NCI-H510A (cell line): ENCODE measurements at places on chromosomes 2 and 18.

DNA sequence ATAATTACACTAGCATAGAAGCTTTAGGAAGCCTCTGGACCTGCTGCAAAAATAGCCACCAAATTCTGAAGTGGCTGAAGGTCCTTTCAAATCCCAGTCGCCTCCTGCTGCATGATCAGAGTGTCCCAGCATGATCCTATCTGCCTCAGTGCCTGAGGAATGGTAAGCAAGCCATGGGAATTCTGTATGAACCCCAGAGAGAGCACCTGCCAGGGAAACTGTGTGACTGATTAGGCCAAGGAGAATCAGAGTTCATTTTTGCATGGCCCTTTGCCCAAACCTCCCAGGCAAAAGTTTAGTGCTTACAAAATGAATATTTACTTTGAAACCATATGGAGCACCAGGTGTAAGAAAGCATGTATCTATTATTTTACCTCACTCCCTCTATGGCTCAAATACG lies 221.4 kb downstream of the ARL4C start:
- DNase-seq = no peak

GRCh38 chr2:219621935-219622334 lies 5.5 kb upstream of the SLC4A3 start:
- DNase-seq = no peak

DNA sequence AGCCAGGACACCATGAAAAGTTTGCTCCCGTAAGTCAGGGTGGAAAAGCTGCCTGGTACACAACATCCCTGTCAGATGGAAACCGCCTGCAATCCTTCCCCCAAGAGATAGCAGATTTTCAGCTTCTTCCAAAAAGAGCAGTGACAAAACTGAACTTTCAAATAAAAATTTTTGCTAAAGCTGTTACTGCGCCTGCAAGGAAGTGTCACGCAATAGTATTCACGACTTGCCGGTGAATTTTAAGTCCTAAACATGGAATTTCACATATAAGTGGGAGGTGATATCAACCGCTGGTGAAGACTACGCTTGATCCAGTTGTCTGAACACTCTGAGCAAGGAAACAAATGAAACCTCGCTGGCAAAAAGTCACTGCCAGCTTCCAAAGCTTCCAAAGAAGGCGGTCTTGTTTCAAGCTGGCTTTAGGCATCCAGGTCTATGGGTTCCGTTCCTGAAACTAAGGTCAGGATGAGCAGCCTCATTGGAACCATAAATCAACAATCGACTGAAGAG lies 2.8 kb downstream of the COL6A3 start:
- no peak for DNase-seq

GRCh38 chr2:61543062-61543461 lies 4.9 kb upstream of the XPO1 start:
- no peak for DNase-seq

DNA sequence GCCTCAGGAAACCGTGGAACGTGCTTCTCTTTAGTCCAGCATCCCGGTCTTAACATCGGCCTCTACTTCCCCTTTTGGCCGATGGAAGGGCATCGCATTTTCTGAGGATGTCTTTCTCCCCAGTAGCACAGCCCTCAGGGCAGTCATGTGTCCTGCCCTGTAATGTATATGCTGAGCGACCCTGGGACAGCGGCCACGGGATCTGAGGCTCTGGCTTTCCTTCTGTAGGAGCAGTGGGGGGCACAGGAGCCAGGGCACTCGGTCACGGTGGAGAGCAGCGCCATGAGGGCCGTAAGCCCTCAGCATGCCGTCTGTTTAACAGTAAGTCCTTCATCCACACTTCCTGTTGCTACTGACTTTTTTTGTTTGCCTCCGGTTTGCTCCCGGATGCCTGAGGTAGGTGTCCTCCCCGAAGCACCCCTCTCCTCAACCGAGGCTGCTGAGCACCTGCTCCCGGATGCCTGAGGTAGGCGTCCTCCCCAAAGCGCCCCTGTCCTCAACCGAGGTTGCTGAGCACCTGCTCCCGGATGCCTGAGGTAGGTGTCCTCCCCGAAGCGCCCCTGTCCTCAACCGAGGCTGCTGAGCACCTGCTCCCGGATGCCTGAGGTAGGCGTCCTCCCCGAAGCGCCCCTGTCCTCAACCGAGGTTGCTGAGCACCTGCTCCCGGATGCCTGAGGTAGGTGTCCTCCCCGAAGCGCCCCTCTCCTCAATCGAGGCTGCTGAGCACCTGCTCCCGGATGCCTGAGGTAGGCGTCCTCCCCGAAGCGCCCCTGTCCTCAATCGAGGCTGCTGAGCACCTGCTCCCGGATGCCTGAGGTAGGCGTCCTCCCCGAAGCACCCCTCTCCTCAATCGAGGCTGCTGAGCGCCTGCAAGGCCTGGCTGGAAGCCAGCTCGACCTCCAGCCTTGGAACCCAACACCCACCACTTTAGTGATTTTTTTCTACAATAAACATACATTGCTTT lies 169.3 kb downstream of the HDAC4 start:
- no peak for DNase-seq

- DNase-seq = peak; percentile 19
These were observed 621 bp upstream of the KCNS3 start for GRCh38 chr2:17877811-17878280.

DNA sequence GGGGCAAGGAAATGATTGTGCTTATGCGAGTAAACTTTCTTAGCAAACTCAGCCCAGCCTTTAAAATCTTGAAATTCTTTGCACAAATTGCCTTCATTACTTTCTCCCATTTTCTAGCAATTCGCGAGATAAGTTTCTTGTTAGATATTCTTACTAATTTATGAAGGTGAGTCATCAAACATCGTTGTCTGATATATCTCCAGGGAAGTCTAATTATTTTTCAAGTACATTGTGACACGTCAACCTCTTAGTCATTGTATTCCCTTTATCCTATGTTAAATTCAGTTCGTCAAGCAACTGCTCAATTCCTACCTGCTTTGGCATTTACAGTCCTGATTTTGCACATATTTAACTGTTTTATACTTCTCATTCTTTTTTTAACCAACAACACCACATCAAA lies 854.5 kb upstream of the CRIM1 start:
- no peak for DNase-seq

DNA sequence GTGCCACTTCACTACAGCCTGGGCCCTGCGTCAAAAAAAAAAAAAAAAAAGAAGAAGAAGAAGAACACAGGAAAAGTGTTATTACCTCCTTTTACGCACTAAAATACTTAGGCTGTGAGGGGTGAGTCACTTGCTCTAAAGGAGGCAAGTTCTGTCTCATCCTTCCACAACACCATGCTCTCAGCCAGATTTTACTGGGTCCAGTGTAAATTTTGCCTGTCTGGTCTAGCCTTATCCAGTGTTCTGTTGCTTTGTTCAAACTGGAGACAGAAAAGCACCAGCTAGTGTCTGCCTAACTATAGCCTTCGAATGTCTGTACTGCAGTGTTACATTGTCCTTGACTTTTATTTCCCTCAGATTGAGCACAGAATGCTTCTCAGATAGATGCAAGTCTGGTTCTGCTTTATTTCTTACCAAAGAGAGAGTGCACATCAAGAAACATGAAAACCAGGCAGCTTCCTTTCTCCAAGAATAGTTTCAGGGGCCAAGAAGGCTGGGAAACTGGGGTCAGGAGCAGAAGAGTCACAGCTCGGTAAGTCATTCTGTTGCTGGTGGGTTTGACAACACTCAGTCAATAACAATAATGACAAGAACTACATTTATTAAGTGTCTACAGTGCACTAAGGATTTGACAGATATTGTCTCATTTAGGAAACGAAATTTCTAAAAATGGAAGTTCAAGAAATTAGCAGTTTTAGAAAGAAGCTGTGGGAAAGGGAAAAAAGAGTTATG lies 3.1 kb upstream of the MSGN1 start:
- DNase-seq = no peak

- no peak for DNase-seq
These were observed 89.3 kb downstream of the CABYR start for GRCh38 chr18:24227977-24228666.

- peak; percentile 26 for DNase-seq
These were observed 11.2 kb downstream of the ATP6V1B1 start for GRCh38 chr2:70946832-70947442.

- DNase-seq = no peak
These were observed 175.5 kb downstream of the ZNF407 start for GRCh38 chr18:74773171-74773624.

GRCh38 chr2:102620332-102620731 lies 979 bp downstream of the SLC9A2 start:
- DNase-seq = peak; percentile 28

DNA sequence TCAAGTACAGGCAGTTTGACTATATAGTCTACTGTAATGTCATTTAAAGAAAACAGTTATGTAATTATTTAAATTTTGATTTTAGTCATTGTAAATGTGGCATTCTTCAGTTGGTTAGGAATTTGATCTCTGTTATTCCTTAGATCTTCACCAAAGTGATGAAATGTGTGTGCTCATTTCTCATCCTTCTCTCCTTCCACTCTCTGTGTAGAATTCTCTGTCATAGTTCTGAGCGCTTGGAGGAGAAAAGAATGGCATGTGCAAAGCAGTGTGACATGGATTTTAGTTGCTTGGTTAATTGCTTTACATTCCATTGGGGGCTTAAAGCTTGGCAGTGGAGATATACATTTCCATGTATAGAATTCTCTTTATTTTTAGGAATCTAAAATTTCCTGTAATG lies 14.8 kb downstream of the PIK3C3 start:
- DNase-seq = no peak

DNA sequence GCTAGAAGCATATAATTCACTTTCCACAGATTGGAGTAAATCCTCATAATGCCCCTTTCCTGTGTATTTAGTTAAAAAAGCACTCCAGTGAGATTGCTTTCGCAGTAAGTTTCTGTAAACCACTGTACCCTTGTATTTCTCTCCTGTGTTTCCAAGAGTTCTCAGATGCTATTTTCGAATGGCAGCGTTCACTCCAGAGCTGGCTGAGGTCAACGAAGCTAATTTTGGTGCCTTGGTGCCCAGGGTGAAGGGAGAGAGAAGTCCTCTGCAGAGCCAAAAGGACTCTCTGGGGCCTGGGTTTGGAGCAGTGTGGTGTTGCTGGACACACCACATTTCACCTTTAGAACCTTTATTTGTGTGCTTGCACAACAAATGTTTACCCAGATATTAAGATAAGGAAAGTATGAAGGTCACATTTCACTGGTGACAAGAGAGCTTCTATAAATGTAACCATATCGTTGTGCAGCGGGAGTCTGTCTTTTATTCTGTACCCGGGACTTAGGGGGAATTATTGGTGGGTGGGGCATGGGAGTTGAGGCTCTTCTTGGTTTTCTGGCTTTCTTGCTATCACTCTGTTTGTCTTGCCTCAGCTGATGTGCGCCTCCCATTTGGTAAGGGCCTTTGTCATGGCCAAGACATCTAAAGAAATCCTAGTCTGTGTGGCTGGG lies 9.9 kb downstream of the EPAS1 start:
- DNase-seq = no peak

- DNase-seq = peak; percentile 67
These were observed 26.5 kb upstream of the IGFBP2 start for GRCh38 chr2:216606551-216607276.

DNA sequence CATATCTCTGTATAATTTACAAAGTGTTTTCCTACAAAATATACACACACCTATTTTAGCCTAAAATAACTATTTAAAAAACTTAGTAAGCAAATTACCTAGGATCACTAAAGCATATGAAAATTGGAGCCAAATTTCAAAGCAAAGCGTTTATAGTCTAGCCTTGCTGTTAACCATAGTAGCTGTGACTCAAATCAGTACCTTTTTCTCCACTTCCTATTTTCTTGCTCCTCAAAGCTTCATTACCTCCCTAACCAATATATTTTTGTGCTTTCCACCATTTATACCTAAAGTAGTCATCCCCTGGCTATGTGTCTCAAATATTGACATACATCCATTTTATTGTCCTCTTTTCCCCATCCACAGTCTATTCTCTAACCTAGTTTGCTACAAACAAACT lies 73.1 kb downstream of the ERBB4 start:
- no peak for DNase-seq

DNA sequence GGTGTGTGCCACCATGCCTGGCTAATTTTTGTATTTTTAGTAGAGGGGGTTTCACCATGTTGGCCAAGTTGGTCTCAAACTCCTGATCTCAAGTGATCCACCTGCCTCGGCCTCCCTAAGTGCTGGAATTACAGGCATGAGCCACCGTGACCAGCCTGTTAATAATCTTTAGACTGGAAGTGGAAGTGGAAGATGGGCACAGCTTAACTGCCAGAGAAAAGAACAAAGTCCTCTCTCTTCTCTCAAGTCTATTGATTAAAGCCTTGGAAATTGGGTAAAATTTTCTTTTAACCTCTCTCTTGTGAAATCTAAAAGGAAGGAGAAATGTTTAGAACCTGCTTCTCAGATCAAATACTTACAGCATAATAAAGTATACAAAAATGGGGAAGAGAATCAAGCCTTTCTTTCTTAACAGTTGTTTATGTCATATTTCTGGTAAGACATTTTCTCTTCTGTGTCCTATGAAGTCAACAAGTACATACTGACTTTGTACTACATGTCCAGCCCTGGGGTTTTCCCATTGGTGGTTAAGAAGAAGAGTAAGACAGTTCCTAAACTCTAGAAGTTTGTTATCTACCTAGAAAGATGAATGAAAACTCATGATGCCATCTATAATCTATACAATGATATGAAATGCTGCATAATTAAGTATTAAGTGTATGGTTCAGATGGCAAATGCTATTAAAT lies 4.6 kb downstream of the TMEM169 start:
- DNase-seq = no peak

DNA sequence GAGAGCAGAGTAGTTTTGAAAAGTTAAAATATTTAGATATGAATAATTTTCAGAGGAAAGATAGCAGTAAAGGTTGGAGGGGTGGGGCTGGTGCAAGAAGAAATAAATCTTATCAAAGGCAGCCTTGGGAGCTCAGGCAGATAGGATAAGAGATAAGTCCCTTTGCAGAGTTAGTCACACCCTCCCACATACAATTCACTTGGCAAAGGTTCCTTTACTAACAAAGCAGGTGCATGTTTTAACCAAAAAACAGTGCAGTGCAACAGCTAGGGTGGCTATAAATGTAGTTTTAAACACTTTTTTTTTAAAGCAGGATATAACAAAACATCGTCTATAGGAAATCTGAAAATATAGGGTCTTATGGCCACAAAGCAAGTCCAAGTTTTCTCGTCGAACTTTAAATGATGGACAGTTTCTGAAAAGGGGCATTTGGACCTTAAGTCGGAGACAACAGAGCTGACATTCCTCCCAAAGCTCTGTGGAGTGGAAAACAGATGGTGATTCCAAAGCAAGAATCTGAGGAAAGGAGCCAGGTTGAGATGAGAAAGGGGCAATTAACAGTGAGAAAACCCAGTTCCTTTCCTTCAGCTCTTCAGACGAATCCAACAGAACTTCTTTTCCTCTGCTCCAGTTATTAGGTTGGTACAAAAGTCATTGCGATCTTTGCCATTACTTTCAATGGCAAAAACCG lies 53.0 kb downstream of the EPHA4 start:
- DNase-seq = no peak
